Activated CD8-positive, alpha-beta memory T cell treated with anti-CD3 and anti-CD28 coated beads, Interleukin-2, amount 10 ng/mL, durations not matched to agents 7 days and 5 days (primary cell): ENCODE measurements at places on chromosomes 12 and 14. TPM values are rescaled to one million over a fixed set of nuclear protein-coding genes. Genes with fewer than 3 reads are reported as not detected.

The FGF6 gene
- not detected for total RNA-seq

The AQP5 gene
- not detected for total RNA-seq

- DNase-seq = no peak
Observed at GRCh38 chr12:11953523-11953922, 117.2 kb upstream of the BCL2L14 start.

DNA sequence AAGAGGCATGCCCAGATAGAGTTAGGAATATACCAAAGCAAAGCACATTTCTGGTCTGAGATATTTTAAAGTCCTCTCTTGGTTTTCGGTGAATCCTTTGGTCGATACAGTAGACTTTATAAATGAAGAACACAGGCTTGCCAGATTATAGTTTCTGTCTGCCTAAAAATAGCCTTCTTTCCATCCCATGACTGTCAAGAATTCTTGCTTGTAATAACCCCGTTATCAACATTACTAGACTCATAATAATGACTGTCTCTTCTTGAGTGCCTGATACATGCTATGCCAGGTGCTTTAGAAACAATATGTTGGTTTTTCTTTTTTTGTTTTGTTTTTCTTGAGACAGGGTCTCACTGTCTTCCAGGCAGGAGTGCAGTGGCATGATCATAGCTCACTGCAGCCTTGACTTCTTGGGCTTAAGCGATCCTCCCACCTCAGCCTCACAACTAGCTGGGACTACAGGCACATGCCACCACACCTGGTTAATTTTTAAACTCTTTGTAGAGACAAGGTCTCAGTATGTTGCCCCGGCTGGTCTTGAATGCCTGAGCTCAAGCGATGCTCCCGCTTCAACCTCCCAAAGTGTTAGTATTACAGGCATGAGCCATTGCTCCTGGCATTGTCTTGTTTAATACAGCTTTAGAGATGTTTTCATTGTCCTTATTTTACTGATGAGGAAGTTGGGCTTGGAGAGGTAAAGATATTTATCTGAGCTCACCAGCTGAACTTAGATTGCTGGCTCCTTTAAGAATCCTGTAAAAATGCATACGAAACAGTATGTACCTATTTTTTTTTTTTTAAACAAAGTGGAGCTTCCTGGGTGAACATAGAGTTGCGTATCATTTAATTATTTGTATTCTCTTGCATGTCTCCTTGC is 30.4 kb downstream of the CHST11 start:
- no peak for DNase-seq

DNA sequence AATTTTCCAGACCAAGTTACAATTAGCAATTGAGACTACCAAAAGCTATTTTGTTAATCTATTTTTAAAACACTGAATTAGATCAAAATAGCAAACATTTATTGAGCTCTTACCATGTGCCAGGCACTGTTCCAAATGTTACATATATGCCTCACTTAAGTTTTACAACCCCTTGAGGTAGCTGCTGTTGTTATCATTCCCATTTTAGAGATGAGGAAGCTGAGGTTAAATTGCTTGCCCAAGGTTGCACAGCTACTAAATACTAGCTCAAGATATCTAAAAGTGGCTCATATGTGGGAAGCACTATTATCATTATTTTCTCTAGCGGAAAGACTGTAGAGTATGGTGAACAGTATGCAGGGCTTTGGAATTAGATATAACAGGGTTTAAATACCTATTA is 19.5 kb upstream of the NAP1L1 start:
- DNase-seq = no peak

The IFI27L2 gene
- 112 TPM for total RNA-seq

DNA sequence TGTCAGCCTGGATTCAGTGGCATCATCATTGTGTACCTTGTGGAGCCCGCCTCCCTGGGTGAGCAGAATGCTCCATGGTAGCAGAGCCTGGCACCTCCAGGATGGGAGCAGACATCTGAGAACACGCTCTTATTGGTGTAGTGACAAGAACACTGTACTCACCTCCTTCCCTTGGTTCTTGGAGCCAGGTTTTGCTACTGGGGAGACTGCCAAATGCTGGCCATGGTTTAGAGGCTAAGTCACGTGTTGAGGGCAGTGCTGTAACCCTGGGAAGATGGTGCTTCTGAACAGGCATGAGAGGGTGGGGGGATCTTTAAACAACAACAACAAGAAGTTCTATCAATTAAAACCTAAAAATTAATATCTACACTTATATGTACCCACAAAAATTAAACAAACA is 47.6 kb upstream of the ASPG start:
- DNase-seq = no peak

GRCh38 chr14:33668066-33668465 is 282.8 kb downstream of the EGLN3 start:
- DNase-seq = no peak

DNA sequence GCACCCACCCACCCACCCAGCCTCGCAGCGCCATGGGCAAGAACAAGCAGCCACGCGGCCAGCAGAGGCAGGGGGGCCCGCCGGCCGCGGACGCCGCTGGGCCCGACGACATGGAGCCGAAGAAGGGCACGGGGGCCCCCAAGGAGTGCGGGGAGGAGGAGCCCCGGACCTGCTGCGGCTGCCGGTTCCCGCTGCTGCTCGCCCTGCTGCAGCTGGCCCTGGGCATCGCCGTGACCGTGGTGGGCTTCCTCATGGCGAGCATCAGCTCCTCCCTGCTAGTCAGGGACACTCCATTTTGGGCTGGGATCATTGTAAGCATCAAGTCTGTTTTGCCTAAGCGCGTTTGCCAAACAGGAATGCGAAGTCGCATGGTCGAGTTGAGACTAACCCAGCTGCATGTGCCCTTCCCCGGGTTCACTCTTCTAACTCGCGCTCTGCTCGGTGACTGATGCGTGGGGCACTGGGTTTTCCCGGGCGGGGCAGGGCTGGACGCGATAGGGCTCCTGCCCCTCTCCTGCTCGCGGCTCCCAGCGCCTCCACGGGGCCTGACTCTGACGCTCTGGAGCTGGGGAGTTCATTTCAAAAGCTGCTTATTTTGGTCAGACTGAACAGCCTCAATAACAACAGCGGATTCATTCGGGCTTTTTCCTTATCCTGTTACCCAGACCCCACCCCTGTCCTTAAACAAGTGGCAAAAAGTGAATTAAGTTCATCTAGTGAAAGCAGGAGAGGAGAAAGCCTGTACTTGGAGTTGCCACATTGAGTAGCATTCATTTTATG is 458 bp downstream of the SSPN start:
- DNase-seq = no peak

- DNase-seq = no peak
Observed at GRCh38 chr12:86669010-86669409, 412.8 kb upstream of the MGAT4C start.

DNA sequence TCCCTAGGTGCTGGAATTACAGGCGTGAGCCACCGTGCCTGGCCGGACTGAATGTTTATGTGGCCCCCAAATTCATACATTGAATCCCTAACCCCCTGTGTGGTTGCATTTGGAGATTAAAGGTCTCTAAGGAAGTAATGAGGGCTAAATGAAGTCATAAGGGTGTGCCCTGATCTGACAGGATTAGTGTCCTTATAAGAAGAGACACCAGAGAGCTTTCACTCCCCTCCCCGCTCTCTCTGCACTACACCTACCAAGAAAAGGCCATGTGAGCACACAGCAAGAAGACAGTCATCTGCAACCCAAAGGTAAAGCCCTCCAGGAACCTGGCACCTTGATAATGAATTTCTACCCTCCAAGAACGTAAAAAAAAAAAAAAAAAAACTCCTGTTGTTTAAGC is 212.1 kb upstream of the CAND1 start:
- no peak for DNase-seq

GRCh38 chr12:2944401-2945047 is 14.7 kb upstream of the TEAD4 start:
- DNase-seq = peak; percentile 72

- no peak for DNase-seq
Observed at GRCh38 chr12:78018171-78018910, 187.6 kb downstream of the NAV3 start.

The TMCC3 gene
- 0.33 TPM for total RNA-seq

- no peak for DNase-seq
Observed at GRCh38 chr12:46553266-46553665, 180.7 kb upstream of the SLC38A2 start.

The SLC39A2 gene
- total RNA-seq = 0.44 TPM

- DNase-seq = no peak
Observed at GRCh38 chr14:38197001-38197783, 10.5 kb upstream of the SSTR1 start.

- DNase-seq = peak; percentile 63
Observed at GRCh38 chr14:23610815-23611289, 25.3 kb upstream of the DHRS2 start.

- DNase-seq = no peak
Observed at GRCh38 chr14:33555710-33556350, 395.0 kb downstream of the EGLN3 start.

- DNase-seq = no peak
Observed at GRCh38 chr14:104319491-104320241, 181.3 kb downstream of the KIF26A start.

DNA sequence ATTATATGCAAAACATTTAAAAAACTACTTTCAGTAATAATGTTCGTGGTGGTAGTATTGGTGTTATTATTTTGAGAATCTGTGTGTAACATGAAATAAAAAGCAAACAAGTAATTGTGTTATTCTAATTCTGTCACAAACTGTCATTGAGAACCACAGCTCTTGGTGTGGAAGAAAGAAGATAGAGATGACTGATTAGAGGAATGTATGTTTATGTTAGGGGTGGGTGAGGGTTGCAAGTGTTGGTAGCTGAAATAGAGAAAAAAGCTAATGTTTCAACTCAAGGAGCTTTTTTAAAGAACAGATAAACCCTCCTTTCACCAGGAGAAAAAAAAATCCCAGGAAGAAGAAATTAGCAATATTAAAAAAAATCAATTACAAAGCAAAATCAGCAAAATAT is 18.3 kb downstream of the DNM1L start:
- no peak for DNase-seq

GRCh38 chr12:89863968-89864367 is 155.3 kb upstream of the ATP2B1 start:
- DNase-seq = no peak

DNA sequence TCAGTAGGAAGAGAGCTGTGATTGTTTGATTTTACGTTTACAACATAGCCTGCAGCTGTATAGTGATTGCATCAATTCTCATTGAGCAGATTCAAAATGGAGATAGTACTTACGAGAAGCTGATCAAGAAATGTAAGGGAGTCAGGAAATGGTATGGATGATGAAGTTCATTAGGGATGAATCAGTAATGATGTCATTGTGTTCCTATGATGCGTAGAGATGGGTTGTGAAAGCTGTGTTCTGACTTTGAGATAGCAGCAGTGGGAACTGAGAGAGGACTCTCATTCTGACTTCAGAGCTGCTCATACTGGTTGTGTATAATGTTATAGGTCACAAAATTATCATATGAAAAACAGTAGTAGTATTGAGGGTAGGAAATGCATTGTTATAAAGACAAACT is 44.0 kb downstream of the TTLL5 start:
- no peak for DNase-seq
